Fibroblast of the aortic adventitia (primary cell): ENCODE measurements at places on chromosomes 5 and 9. TPM values are rescaled to one million over a fixed set of nuclear protein-coding genes. Genes with fewer than 3 reads are reported as not detected.

DNA sequence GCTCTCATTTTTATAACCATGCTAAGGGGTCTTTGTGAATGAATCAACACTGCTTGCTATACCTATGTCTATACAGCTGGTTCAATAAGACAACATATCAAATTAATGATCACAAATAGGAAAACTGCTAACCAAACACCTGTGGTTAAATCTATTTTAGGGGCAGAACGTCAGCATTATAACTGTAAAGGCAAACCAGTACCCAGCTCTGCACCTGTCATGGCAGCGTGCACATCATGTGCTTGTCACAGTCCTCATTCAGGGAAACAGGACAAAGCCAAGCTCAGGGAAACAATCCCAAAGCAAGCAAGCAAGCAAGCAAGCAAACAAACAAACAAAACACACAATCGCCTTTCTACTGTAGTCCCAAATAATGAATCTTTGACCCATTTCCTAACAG lies 277.7 kb upstream of the DAP start:
- DNase-seq, result no peak

- peak; percentile 52 for DNase-seq
Observed at GRCh38 chr5:174045470-174046025, at the start of gene NSG2. TSS of gene NSG2 (plus strand) at chr5:174045706. CDS start at chr5:174046756, 1,050 bp downstream.

- DNase-seq, result peak; percentile 92
Observed at GRCh38 chr9:76161541-76161940, 232.7 kb downstream of the RFK start.

GRCh38 chr5:153988510-153988909 lies 50.2 kb downstream of the FAM114A2 start:
- DNase-seq, result no peak

DNA sequence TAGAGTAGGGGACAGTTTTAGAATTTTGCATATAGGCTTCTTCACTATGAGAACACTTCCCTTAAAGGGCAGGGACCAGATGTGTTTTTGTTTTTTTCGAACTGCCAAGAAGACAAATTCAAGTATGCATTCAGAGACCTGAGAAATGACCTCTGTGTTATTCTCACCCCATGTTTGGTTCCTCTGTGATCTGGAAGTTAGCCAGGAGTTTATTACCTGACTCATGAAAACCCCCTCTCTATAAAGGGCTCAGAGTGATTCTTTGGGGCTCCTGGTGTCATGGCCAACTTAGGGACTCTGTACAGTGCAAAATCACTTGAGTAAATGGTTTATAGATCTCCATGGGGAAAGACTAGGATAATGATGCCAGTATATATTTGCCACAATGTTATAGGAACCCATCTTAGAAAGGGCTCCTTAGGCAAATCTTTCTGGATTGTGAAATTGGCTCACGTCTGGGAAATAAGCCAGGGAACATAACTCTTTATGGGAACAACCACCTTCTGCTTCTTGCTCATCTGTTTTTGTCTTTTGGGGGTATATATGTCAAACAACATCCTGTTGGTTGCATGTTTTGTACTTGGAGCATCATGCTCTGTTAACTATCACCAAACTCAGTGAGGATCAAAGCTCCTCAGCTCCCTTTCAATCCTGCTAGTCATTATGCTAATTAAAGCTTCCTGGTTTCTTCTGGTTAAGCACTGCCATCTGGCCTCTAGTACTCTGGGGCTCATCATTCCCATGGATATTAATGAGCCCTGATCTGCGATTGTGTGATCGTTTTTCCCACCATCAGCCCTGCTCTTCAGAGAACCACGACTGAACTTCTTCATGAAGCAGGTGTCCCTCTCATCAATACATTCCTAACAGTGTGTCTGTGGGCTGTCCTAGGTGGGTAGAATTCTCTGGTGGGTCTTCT lies 173.4 kb upstream of the CDH12 start:
- no peak for DNase-seq

The PRR7 gene
- 2.2 and 8.8 TPM in 2 replicates for total RNA-seq
